ENCODE measurements at places on chromosomes 16 and 17. TPM values are rescaled to one million over a fixed set of nuclear protein-coding genes. Genes with fewer than 3 reads are reported as not detected.

Gene SNX20
- not detected for total RNA-seq

- peak; percentile 34 for DNase-seq
Observed at GRCh38 chr17:4199818-4200402, 56.9 kb downstream of the CYB5D2 start.

Gene MT1G
- not detected for total RNA-seq

DNA sequence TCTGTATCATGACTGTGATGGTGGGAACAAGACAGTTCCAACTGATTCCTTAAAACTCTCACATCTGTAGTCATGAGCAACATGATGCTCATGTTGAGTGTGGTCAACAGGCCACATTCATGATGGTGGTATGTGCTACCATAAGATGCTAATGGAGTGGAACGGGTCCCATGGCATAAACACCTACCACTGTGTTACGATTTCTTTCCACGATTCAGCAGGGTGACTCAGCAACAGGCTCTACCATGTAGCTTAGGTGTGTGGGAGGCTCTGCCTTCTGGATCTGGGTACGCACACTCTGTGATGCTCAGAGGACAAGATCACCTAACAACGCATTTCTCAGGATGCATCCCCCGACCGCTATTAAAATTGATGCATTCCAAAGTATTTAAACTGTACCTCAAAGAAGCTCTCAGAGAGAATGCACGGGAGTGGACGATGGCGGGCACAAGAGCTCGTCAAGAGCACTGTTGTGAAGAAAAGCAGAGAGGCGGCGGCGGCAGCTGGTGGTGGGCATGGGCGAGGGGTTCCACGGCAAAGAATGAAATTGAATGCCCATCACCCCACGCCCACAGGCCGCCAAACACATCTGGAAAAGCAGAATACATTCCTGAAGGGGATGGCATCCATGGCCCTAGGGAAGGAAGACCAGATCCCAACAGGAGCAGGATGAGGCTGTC lies 133.3 kb downstream of the ZNF778 start:
- no peak for DNase-seq

- DNase-seq, result no peak
Observed at GRCh38 chr16:28505489-28506137, 1.0 kb downstream of the IL27 start.

DNA sequence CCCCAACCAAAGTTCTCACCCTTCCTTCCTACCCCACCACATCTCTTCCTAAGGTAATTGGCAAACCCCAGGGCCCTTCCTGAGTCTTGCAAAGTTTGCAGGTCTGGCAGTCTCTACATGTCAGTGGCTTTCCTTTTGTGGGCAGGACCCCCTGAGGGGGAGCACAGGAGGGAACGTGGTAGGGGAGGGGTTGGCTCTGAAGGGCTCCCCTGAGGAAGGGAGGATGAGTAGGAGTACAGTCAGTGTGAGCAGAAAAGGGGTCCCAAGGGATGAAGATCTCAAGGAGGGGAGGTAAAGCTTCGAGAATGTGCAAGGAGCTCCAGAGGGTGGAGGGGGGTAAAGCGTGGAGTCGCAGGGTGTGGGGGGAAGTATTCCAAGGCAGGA lies 206.9 kb downstream of the RAB11FIP4 start:
- DNase-seq, result no peak

DNA sequence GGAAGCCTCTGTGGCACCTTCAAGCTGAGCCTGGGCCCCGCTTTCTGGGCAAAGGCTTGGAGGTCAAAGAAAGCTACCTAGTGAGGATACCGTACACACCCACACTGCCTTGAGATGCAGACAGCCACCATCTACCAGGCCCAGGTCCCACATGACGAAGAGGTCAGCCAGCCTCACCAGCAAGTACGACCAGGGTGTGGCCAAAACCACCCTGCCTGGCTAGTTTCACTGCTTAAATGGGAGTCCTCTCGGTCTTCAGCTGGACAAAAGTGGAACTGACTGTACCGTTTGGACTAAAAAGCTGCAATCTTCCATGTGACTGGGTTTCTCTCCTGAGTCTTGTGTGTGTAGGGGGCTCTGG lies 21.6 kb downstream of the VASN start:
- no peak for DNase-seq

Gene RAB37
- total RNA-seq, result 0.19 TPM

DNA sequence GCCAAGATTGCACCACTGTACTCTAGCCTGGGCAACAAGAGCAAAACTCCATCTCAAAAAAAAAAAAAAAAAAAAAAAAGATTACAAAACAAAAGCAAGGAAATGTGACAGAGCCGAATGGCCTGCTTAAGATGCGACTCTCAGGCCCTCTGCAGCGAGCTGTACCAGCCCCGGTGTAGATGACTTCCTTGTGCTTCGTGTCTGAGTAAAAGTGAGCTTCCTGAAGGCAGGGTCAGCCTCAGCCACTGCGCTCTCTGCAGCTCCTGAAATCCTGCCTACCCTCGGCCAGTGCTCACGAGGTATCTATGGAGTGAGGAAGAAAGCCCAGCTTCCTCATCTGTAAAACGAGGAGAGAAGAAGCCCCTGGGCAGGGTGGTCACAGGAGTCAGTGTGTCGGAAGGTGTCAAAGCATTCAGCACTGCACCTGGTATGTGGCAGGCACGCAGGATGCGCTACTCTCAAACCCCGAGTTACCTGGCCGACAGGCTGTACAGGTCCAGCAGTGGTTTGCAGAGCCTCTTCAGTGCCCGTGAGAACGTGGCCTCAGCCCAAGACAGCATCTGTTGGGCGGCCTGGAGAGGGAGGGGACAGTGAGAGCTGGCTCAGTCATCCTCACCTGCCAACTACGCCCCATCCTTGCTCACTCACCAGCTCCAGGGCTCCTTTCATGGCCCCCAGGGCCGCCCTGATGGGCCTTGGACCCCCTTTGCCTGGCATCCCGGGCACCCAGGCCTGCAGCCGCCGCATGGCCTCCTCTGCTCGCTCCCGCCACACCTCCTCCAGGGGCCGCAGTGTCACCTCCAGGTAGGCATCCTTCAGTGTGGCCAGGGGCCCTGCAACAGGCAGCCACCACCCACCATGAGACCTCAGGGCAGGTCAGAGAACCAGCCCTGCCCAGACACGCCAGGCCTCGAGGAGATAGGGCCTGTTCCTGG lies 44.6 kb downstream of the RMI2 start:
- DNase-seq, result no peak

GRCh38 chr16:88691924-88692560 lies 5.7 kb upstream of the SNAI3 start:
- no peak for DNase-seq

DNA sequence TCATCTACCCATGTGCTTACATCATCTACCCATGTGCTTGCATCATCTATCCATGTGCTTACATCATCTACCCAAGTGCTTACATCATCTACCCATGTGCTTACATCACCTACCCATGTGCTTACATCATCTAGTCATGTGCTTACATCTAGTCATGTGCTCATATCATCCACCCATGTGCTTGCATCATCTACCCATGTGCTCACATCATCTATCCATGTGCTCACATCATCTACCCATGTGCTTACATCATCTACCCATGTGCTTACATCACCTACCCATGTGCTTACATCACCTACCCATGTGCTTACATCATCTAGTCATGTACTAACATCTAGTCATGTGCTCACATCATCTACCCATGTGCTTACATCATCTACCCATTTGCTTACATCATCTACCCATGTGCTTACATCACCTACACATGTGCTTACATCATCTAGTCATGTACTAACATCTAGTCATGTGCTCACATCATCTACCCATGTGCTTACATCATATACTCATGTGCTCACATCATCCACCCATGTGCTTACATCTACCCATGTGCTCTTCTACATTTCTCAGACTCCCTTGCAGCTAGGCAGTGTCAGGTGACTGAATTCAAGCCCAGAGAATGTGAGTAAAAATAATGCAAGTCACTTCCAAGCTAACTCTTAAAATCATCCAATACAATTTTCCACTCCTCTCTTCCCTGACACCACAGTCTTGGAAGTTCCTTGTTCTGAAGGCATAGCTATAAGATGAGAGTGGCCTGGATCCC lies 196.8 kb downstream of the CBLN1 start:
- DNase-seq, result no peak
